CD4-positive, alpha-beta T cell treated with Interleukin-12 subunit alpha and Interleukin-12 subunit beta, for 1 hour (primary cell): ENCODE measurements at places on chromosomes 1 and 21.

GRCh38 chr1:21318714-21319159, 28.5 kb upstream of the ECE1 start:
- DNase-seq: no peak

GRCh38 chr21:38487901-38488639, 10.2 kb downstream of the ERG start:
- no peak for DNase-seq

DNA sequence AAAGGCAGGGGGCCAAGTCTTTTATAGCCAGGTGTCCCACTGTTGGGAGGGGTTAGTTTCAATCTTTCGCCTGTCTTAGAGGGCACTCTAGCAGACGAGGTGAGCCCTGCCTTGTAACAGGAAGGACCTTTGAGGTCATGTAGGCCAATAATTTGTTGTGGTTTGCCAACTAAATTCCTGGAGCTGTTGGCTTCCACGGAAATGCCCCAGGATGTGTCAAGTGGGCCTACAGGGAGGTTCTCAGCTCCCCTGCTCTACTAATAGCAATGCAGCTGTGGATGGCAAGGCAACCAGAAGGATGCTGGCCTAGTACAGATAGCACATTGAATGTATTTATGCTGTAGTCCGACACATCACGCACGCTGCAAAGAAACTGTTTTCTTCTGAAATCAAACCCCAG, 22.3 kb upstream of the CASQ2 start:
- no peak for DNase-seq

GRCh38 chr1:22364764-22365163, 86.9 kb upstream of the ZBTB40 start:
- no peak for DNase-seq

DNA sequence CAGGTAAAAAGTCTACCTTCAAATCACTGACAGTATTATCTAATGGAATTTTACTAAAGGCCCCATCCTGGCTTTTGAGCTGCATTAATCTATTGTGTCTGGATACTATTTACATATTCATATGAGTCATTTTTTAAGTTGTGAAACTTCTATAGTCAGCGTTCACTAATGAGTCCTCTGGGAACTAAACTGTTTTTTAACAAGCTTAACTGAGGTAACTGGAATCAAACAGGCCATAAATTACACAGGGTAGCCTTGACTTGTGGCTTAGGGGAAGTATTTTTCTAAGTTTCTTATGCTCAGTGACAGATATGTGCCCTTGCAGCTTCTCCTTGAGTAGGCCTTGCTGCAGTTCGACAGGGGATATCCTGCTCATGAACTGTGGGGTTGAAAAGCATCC, 68.8 kb downstream of the JMJD4 start:
- no peak for DNase-seq

- no peak for DNase-seq
Observed at GRCh38 chr1:68329096-68329835, 96.9 kb upstream of the WLS start.

GRCh38 chr1:153627715-153628626, at the start of gene S100A1:
TSS of gene S100A1 (plus strand) at chr1:153628434. CDS start at chr1:153630522, 2,088 bp downstream.
- no peak for DNase-seq

DNA sequence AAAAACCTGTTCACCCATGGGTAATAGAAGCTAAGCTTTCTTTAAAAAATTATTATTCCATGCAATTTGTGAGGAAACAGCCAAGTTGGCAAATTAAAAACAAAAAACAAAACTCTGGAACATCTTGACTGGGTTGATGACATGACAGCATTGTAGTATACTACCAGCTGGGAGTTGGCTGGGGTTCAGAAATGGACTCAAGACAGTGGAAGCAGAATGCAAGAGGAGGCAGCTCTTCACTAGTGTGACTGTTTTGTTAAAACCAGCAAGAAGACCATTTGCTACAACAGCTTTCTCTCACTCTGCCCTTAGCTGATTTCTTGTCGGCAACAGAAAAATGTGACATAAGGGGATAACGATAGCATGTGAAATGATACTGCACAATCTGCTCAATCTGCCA, 1298.9 kb upstream of the ADGRL4 start:
- DNase-seq: no peak

- no peak for DNase-seq
Observed at GRCh38 chr1:229268505-229268904, 2.4 kb upstream of the RAB4A start.

DNA sequence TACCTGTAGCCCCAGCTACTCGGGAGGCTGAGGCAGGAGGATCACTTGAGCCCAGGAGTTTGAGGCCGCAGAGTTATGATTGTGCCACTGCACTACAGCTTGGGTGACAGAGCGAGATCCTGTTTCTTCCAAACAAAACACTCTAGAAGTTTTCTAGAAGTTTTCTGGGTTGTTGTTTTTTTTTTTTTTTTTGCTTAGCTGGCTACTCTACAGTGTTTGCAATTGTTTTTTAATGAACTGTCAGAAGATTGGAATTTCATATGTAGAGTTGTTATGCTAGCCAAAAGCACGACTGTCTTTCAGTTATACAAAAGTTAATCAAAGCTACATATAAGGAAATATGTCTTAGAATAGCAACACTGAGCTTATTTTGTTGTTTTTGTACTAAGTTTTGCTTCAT, 30.9 kb upstream of the NEXN start:
- DNase-seq: no peak

GRCh38 chr1:164660775-164661174, 101.8 kb downstream of the PBX1 start:
- no peak for DNase-seq

DNA sequence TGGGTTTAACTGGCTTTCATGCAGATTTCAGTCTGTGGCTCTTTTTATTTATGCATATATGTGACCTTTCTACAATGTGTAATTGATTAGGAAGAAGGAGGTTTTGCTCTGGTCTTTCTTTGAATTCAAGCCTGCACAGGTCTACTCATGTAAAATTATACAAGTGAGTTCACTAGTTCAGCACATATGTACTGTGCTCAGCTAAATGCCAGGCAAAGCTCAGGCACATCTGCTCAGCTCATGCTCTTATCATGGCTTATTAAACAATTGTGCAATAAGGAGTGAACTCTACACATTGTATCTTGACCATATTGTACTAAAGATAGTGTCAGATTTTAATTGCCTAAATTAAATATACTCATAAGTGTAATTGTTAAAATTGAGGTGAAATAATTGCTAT, 378.4 kb downstream of the ADGRL2 start:
- no peak for DNase-seq

DNA sequence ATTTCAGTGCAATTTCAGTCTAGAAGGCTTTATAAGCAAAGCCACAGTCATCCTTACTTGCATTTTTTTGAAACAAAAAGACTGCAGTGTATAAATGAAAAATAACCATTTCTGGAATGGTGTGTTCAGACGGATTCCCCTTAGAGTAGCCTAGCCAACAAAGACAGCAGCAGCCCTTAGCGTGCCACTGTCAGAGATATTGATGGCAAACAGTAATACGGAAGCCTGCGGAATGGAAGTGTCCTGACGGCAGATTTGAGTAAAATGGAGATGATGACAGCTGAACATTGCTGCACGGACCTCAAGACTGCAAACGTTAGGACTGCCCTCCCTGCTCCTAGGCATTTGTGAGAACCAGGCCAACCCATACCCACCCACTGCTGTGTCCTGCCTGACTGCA, 54.7 kb downstream of the PDE9A start:
- no peak for DNase-seq

DNA sequence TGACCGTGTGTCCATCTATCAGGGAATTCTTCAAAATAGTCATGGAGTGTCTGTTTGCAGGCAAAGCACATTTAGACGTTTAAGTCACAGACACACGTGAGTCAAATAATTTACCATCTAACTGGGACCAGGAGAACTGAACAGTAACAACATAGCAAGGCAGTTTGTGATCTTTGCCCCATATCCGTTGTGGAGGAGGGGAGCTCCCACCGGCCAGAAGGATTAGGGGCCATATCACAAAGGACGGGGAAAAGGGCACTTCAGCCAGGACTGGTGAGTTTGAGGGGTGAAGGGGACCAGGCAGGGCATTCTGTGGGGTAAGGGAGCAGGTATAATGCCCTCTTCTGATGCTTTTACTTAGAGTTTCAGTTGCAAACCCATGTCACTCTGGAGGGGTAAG, 22.9 kb downstream of the ELAPOR1 start:
- DNase-seq: no peak

GRCh38 chr1:94543001-94543400, 1.4 kb upstream of the F3 start:
- DNase-seq: no peak

DNA sequence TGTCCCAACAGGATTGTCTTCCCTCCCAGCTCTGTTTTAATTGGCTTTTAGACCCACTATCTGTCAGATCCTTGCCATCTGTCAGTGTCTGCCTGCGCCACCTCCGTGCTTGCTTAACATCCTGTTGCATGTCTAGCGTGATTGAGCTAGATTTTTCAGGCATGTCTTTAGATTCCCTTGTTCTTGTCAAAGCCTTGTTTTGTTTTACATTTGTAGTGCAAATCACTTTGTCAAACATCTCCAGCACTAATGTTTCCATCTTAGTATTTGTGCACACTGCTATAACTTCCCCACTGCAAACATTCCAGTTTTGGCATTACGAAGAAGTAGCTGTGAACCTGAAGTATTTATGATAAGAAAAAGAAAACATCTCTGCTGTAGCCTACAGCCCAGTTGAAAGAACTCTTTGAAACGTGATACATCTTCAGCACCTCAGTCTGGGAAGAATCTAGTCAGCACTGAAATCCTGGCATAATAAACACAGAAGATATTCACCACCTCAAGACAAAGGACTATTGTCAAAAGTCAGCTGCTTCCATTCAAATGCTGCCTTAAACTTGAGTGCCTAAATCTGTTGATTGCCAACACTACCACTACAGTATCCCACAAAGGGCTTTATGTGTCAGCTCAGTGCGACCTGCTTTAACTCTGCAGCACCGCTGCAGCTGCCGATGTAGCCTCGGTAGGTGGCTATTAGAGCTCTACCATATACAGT, 105.0 kb downstream of the FNBP1L start:
- DNase-seq: no peak

DNA sequence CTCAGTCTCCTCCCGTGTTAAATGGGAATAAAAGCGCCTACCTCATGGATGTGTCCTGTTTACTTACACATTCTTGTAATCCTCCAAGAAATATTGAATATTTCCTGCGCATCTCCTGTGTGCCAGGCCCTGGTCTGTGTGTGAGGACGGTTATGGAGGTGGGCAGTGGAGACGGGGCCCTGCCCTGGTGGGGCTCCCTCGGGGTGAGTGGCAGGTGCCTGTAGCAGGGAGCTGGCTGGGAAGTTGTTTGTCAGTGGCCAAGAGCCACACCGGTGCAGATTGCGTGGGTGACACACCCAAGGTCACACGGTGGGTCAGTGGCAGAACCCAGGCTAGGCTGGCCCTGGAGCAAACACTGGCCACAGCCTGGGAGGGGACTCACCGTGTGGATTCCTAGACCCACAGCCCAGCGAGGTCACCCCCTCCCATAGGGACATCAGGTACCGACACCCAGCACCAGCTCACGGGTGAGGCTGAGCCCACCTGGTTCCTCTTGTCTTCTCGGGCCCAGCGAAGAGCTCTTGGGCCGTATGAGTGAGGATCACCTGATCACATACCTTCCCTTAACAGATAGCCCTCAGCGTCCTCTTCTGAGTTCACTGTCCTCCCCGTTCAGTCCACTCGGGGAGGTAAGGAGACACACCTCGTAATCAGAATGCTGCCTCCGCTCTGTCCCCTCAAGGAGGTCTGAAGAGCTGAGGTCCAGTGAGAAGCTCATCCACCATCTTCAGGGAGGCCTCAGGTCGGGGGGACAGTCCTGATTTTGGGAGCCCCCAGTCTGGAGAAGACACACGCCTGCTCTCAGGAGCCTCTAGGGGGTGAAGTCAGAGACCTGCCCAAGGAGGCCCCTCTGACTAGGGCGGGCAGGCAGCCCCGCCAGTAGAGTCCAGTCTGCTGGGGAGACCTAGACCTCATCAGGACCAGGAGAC, 349.6 kb downstream of the MATN1 start:
- DNase-seq: no peak

DNA sequence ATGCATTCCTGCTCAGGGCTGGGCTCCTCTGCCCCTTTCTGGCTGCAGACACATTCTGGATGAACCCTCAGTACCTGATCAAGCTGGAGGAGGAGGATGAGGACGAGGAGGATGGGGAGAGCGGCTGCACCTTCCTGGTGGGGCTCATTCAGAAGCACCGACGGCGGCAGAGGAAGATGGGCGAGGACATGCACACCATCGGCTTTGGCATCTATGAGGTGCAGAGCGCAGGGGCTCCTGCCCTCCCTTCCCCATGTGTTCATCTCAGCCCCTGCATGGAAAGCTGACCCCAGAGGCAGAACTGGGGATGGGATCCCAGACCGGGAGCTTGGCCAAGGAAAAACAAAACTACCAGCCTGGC, 43.1 kb downstream of the CAPN2 start:
- no peak for DNase-seq

- DNase-seq: no peak
Observed at GRCh38 chr1:8653878-8654277, 163.6 kb downstream of the RERE start.

GRCh38 chr21:43697758-43698643, 20.9 kb upstream of the PDXK start:
- no peak for DNase-seq

- DNase-seq: no peak
Observed at GRCh38 chr1:206087091-206087490, 30.1 kb downstream of the AVPR1B start.

DNA sequence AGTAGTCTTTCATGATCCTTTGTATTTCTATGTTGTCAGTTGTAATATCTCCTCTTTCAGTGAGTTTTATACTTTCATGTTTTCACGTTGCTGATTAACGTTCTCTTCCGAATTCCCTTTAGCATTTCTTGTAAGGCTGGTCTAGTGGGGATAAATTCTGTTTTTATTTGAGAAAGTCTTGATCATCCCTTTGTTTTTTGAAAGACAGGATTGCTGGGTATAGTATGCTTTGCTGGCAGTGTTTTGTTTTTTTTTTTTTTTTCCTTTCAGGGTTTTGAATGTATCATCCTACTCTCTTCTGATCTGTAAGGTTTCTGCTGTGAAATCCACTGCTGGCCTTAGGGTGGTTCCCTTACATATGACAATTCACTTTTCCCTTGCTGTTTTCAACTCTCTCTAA, 74.4 kb downstream of the SCMH1 start:
- no peak for DNase-seq

- no peak for DNase-seq
Observed at GRCh38 chr1:85484716-85485115, 19.8 kb upstream of the DDAH1 start.

GRCh38 chr1:18491168-18491567, 10.4 kb downstream of the KLHDC7A start:
- DNase-seq: no peak
